T-helper 1 cell (primary cell): ENCODE measurements at places on chromosomes 12 and 14.

DNA sequence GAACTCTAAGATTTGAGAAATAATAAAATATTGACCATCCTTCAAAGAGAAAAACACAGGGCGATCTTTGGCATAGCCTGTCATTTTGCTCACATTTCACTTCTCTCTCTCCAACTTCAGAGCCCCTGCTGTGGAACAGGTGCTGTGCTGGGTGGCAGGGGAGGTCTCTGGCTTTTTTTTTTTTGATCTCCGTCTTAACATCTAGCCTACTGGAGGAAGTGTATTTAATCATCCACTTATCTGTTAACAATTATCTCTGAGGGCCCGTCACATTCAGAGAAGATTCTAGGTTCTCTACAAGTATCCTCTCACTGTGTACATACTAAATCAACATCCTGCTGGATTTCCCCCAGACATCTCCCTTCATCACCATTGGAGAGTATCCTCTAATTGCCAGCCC, 34.1 kb downstream of the CHST11 start:
- DNase-seq, result no peak

GRCh38 chr12:105427883-105428282, 97.4 kb downstream of the C12orf75 start:
- no peak for DNase-seq

GRCh38 chr12:15546102-15546701, 223.9 kb downstream of the PTPRO start:
- DNase-seq, result no peak

DNA sequence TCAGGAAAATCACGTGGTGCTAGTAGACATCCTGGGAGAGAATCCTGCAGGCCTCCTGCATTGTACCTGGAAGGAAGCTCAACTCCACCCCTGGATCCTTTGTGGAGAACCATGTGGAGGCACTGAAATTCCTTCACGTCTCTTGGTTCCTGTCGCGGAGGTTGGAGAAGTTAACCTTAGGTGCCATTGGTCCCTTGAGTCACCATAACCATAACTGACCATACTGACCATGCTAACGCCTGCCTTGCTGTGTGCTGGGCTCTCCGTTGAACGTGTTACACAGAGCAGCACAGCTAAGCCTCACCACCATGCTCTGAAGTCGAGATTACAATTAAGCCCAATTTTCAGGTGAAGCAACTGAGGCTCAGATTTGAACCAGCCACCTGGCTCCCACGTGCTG, 18.6 kb downstream of the C14orf132 start:
- DNase-seq, result no peak

- no peak for DNase-seq
Observed at GRCh38 chr12:29316752-29317151, 64.2 kb downstream of the ERGIC2 start.
